CD4-positive, CD25-positive, alpha-beta regulatory T cell (primary cell): ENCODE measurements at places on chromosomes 12 and 14. TPM values are rescaled to one million over a fixed set of nuclear protein-coding genes. Genes with fewer than 3 reads are reported as not detected.

The KRT73 gene
- not detected for polyA plus RNA-seq

The SLCO1A2 gene
- polyA plus RNA-seq, result not detected

The CSRP2 gene
- polyA plus RNA-seq, result 0.44 TPM

The KRT74 gene
- polyA plus RNA-seq, result not detected

The BDKRB1 gene
- polyA plus RNA-seq, result not detected

The CLEC1B gene
- not detected for polyA plus RNA-seq

The MIPOL1 gene
- polyA plus RNA-seq, result not detected

The SPX gene
- polyA plus RNA-seq, result not detected

The LTBP2 gene
- 0.11 TPM for polyA plus RNA-seq

The INHBE gene
- not detected for polyA plus RNA-seq

The HELB gene
- polyA plus RNA-seq, result 23.8 TPM

The BATF gene
- polyA plus RNA-seq, result 113 TPM

The SERPINA6 gene
- polyA plus RNA-seq, result not detected

The RERGL gene
- not detected for polyA plus RNA-seq

The OAS2 gene
- polyA plus RNA-seq, result 68.9 TPM

The PTGER2 gene
- polyA plus RNA-seq, result 56.7 TPM

The ENTPD5 gene
- polyA plus RNA-seq, result 3.2 TPM

The TAS2R14 gene
- 0.96 TPM for polyA plus RNA-seq

The ERP27 gene
- polyA plus RNA-seq, result 5.3 TPM

The PZP gene
- not detected for polyA plus RNA-seq

The UNC79 gene
- polyA plus RNA-seq, result not detected

The ZNF219 gene
- 1.4 TPM for polyA plus RNA-seq

The LYZ gene
- 6.1 TPM for polyA plus RNA-seq

The SMCO2 gene
- not detected for polyA plus RNA-seq

The CBLN3 gene
- polyA plus RNA-seq, result 0.11 TPM

The DEGS2 gene
- polyA plus RNA-seq, result 0.09 TPM

The LRRC10 gene
- not detected for polyA plus RNA-seq

The TAS2R9 gene
- not detected for polyA plus RNA-seq

The C14orf39 gene
- not detected for polyA plus RNA-seq

The ACVRL1 gene
- not detected for polyA plus RNA-seq

The ZNF605 gene
- polyA plus RNA-seq, result 2.0 TPM

The PRH2 gene
- polyA plus RNA-seq, result not detected

The OR4E2 gene
- polyA plus RNA-seq, result not detected

The TAS2R30 gene
- not detected for polyA plus RNA-seq

The TUNAR gene
- polyA plus RNA-seq, result not detected

The TSHR gene
- 7.6 TPM for polyA plus RNA-seq
